ENCODE measurements at places on chromosomes 2 and 18. TPM values are rescaled to one million over a fixed set of nuclear protein-coding genes. Genes with fewer than 3 reads are reported as not detected.

DSG1 gene
- total RNA-seq = not detected

ADGRF3 gene
- 0.77 TPM for total RNA-seq

GRCh38 chr2:21676676-21677075 lies 552.9 kb downstream of the TDRD15 start:
- no peak for DNase-seq

DNA sequence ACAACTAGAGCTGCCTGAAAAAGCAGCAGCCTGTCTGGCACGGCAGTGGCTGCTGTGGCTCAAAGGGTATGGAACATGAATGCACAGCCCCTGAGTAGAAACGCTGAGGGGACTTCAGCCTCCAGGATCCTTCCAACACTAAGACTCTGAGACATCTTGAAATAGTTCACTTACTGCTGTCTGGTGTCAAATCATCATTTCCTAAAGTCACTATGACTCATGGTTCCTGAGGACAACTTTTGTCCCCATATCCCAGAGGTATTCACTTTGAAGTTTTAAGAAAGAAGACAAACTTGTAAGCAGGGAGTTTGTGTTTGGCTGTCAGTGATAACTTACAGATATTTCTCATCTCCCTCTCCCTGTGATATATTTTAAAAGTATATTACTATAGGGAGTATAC lies 33.3 kb upstream of the NEB start:
- no peak for DNase-seq

DNA sequence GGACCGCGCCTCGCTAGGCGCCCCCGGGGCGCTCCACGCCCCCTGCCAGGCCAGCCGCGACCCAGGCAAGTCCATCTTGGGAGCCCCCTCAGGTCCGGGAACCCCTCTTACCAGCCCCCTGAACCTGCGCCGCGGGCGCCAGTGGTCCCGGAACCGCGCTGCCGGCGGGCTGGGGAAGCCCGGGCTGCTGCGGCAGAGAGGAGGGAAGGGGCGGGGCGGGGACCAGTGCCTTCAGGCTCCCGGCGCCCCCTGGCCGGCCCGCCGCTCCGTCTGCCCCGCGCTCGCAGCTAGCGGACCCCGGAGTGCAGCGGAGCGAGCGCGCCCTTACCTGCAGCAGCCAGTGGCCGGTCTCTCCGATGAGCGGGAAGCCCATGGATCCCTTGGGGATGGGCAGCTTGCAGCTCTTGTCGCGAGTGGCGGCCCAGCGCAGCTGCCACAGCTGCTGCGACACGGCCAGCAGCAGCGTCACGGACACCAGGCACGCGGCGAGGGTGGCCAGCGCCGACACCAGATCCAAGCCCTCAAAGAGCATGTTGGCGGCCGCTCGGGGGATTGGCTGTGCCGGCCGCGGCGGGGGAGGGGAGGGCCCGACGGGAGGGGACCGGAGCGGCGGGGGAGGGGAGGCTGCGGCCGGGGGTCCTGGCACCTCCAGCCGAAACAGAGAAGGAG lies at the start of gene CYP26B1:
CYP26B1 (minus strand) TSS at position 560 of the 669 bp plus-strand sequence; CDS start at position 532, 28 bp downstream.
- no peak for DNase-seq

- DNase-seq = no peak
Observed at GRCh38 chr2:127811397-127812321, 688 bp upstream of the WDR33 start.

DNA sequence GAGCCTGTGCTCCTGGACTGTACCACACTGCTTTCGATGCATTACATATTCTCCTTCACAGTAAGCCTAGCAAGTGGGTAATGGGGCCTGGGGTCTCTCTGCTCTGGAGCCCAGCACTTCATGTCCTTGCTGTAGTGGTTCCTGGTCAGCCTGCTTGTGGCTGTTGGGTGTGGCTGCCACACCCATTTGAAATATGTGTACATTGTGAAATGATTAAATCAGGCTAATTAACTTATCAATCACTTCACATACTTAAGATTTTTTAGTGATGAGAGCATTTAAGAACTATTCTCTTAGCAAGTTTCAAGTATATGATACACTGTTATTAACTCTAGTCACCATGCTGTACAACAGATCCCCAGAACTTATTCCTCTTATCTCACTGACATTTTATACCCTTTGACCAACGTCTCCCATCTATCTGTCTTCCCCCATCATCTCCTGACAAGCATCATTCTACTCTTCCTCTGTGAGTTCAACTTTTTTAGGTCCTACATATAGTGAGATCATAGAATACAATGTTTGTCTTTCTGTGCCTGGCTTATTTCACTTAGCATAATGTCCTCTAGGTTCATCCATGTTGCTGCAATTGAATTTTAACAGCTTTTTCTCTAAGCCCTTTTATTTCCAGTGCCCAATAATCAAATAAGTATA lies 92.1 kb downstream of the LYPD6 start:
- no peak for DNase-seq

DNA sequence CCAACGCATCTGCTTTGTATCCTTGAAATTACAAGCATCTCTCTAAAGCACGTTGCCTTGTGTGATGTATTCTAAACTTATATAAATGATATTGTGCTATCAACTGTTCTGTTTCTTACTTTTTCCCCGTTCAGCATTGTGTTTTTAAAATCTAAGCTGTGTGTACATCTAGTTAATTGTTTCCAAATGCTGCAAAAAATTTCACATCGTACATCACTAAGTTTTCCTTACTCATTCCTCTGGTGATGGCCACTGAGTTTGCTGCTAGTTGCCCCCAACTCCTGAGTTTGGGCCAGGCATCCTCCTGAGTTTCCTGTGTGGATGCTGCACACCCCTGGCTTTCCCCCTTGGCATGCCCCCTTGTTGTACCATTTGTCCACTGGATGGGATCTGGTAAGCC lies 139.7 kb downstream of the MYCN start:
- no peak for DNase-seq

DNA sequence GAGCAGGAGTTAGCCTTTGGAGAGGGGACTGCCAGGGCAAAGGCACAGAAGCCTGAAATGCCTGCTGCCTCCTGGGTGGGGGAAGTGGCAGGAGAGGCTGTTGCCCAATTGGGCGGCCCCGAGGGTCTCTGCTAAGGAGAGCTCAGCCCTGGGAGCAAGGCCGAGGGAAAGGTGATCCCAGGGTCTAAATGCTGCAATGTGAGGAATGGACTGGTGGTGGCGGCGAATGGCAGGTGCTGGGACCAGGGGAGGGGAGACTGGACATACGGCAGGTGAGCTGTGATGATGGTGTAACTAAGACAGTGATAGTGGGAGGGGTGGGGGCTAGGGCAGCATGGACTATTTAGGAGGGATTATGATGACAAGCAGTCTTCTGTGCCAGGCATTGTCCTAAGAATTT lies 104.0 kb downstream of the DYSF start:
- no peak for DNase-seq

DNA sequence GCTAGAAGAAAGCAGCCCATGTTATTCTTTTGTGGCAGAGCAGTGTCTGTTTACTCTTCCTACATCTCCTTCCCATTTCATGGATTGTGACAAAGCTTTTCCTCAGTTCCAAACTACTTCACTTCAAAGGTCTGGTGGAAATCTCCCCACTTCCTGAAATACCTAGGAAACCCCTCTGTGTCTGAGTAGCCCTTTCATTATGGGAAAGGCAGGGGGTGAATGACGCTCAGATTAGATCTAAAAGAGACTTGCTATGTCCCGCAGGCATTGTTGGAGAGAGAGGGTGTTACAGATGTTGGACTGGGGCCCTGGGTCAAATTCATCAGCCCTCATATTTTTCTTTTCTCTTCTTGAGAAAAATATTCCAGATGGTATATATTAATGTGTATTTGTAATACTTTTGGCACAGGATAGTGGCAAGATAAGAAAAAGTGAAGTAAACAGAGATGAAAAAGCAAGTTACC lies 675.0 kb downstream of the IRS1 start:
- DNase-seq = no peak
